ENCODE measurements at places on chromosomes 11 and 22.

GRCh38 chr11:126732981-126733380 is 267.6 kb downstream of the KIRREL3 start:
- no peak for DNase-seq

GRCh38 chr22:43812149-43812842 is at the start of gene EFCAB6:
TSS of gene EFCAB6 (minus strand) at chr22:43812305. CDS start at chr22:43782318, 29,987 bp downstream.
- peak; percentile 79 for DNase-seq

DNA sequence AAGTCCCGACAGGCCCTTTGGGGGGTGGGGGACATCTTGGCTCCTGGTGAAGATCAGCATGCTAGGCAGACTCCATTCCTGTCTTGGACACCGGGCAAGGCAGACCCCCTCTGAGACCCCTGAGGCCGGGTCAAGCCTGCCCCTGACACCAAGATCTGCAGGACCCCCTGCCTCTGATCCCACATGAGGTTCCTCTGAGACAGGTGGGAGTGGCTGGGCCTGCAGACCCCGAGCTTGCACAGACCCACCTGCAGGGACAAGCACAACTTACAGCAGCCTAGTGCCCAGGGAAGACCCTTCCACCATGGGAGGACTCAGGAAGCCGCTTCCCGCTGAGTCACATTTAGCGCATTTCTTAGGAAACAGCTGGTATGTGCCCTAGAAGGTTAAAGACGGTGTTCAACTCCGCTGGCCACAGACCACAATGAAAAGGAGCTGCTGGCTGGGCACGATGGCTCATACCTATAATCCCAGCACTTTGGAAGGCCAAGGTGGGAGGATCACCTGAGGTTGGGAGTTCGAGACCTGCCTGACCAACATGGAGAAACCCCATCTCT is 15.5 kb downstream of the ARVCF start:
- DNase-seq: no peak

- no peak for DNase-seq
Observed at GRCh38 chr11:6229911-6230310, 4.5 kb downstream of the FHIP1B start.

DNA sequence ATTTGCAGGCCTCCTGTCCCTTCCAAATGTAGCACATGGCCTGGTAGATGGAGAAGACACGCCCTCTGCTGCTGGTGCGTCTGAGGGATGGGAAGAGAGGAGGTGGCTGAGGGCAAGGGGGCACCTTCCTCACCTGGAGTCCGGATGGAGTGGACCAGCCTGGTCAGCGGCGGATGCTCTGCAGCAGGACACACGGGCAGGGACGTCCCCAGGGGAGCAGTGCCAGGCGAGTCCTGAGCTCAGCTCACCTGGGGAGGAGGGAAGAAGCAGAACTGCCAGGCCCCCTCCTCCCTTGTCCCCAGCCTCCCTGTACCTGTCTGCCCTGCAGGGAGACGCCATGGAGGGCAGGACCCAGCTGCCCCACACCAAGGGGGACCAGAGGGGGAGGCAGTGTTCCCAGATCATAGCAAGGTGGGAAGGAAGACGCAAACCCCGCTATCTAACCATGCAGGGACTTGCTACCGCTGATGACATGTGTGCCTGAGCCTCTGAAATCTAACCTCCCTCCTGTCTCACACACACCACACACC is 1495.9 kb downstream of the BRD1 start:
- DNase-seq: no peak
